Renal cortex interstitium (tissue), 15 donors: ENCODE measurements at places on chromosomes 2 and 18.

DNA sequence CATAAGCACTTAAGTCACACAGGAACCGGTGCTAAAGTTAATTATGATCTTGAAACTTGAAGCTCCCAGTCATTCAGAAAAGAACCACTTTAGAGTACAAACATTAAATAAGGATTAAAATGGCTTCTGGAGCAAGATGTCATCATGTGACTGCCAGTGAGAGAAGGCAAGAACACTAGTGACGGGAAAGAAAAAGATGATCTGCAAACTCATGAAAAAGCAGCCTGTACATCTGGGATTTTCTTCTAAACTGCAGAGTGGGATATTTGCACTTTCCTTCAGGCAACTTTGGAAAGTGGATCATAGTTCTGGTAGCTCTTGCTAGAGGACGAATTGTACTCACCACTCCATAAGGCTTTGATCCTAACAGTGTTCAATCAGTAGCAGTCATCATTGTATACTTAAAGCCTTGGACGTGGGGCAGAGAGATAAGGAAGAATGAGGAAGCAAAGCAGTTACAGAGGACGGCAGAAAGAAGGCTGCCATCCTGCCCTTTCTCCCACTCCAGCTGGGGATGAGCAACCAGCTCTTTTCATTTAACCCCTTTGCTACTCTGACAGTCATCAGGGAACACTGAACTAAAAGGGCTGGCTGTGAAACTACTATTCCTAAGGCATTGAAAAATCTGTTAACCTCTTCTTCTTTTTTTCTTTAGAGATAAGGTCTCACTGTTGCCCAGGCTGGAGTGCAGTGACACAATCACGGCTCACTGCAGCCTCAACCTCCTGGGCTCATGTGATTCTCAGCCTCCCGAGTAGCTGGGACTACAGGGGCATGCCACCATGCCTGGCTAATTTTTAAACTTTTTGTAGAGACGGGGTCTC, 18.1 kb downstream of the ABHD3 start:
- no peak for DNase-seq

GRCh38 chr18:58723810-58724602, 52.7 kb downstream of the MALT1 start:
- no peak for DNase-seq

- no peak for DNase-seq
Measured at GRCh38 chr2:120330946-120331822, 14.8 kb upstream of the INHBB start.

DNA sequence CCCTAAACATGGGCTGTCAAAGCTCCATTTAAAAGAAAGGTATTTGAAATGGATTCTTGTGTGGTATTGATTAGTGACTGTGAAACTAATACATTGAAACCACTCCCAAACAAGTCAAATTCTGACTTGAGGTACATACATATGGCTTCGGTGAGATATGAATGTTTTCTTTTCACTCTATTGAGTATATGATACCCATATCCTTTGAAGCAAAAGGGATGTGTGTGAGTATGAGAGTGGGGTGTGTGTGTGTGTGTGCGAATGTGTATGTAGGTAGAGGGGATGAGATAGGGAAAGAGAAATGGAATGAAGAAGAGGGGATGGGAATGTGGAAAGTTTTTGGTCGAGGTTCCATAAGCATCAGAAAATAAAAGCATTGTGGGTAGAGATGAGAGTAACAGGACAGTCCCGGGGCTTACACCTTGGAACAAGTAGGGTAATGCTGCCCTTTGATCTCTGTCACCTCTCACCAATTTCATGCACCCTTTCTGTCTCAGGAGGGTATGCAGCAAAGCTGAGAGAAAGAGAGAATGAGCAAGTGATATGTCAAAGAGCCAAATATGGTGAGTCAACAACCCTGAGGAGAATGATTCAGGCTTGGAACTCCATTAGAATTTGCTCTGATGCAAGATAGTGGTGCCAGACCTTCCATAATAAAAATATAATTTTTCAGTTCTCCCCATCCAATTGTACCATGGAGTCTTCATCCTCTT, 64.0 kb upstream of the ZEB2 start:
- no peak for DNase-seq

DNA sequence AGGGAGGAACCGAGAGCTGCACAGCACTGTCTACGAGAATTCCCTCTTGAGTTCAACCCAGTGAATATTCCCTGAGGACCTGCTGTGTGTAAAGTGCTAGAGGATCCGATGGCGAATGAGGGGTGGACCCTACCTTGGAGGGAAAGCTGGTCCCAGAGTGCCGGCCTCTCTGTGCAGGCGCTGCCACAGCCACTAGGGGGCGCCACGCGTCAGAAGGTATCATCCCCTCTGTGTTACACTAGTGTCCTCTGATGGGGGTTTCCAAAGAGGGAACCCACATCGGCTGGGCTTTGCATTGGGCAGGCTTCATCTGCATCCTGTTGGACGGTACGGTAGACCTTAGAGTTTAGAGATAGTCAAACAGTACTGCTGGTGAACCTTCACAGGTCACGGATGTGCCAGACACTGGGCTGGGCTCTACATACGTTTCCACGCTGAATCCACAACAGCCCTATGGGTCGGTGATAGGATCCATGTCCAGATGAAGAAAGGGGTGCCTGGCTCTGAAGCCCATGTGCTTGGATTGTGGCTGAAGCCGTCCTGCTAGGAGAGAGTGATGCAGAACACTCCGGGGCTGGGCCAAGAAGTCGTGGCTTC, 39.0 kb downstream of the COA5 start:
- no peak for DNase-seq

GRCh38 chr2:217794133-217794986, 208.4 kb downstream of the TNS1 start:
- DNase-seq, result no peak

DNA sequence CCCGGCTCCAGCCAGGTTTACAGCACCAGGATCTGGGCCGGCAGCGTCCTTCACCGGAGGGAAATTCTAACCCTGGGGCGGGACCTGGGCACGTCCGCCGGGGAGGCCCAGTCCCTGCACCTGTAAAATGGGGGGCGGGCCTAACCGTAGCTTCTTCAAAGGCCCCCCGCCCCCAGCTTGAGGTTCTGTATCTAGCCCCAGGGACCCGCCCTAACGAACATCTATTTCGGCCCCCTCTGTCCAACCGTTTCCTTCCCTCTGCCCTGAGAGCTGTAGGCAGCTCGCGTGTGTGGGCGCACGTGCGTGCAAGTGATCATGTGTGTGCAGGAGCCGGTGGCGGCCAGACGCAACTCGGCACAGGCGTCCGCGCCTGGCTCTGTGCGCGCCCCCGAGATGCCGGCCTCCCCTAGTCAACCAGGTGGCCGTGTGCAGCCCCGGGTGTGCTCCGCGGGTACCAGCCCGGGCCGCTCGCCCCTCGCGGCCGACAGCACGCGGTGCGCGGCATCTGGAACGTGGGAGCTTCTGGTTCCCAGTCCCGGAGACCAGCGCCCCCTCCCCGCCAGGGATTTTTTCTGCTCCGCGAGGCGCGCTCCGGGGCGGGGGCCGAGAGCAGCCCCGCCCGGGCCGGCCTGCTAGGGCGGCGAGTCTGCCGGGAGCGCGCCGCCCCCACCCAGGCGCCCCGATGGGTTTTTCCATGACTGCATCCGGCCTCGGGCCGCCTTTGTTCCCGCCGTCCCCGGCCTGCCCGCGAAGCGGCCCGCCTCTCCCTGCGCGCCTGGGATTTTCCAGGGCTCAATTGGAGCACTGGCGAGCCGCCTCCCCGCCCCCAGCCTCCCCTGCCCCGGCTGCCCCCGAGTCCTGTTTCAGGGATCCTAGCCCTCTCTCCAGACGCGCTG, 21.2 kb downstream of the TEX44 start:
- peak; percentile 82 for DNase-seq

DNA sequence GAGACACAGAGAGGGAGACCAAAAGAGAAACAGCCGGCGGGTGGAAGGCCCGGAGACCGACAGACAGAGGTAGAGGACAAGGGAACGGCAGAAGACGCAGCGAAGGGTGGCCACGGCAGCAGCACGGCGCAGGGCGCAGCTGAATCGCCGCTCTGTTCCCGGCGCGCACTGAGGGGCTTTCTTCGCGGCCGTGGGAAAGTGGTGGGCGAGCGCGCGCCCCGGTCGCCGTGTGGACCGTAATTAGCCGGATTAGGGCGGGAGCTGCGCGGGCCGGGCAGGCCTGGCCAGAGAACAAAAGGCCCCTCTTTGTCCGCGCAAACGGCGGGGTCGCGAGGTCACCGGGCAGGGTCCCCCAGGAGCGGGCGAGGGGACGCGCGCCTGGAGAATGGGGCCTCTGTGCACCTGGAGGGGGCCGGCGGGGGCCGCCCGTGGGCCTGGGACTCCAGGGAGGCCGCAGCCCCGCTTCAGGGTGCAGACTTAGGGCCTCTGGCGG, 158.3 kb downstream of the ZFP36L2 start:
- DNase-seq, result no peak

DNA sequence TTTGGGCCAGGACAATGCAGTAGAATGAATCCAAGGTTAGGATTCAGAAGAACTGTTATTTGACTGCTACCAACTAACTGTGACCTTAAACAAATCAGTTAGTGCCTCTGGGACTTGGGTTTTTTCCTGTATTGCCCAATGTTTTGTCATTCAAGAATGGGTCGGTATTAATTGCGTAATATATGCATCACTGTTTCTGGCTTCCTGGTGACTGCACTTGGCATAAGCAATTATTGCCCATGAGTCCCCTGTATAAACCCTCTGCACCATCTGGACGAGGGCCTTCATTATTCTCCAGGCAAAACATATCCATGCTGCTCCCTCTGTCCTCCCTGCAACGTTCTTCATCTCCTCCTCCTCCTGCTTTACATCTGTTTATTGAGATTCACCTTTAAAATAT, 255.8 kb upstream of the LRRTM1 start:
- DNase-seq, result no peak

DNA sequence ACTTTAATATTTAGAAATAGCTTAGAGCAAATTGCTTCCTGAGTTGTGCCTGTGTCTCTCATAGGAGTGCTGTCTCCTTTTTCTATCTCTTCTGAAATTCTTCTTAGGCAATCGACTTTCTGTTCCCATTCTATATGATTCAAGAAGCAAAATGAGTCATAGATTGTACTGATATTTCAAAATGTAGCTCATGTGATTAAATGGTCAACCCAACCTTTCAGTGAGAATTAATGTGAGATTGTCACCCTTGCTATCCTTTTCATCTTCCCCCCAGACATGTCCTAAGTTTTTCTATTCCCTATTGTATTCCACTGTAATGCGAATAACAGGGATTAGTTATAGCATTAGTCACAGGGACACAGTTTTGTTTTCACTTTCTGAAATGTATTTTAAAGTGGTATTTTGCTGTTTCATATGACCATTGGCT, 413.6 kb downstream of the THSD7B start:
- DNase-seq, result no peak

GRCh38 chr18:70015127-70015526, 67.5 kb upstream of the CD226 start:
- no peak for DNase-seq

DNA sequence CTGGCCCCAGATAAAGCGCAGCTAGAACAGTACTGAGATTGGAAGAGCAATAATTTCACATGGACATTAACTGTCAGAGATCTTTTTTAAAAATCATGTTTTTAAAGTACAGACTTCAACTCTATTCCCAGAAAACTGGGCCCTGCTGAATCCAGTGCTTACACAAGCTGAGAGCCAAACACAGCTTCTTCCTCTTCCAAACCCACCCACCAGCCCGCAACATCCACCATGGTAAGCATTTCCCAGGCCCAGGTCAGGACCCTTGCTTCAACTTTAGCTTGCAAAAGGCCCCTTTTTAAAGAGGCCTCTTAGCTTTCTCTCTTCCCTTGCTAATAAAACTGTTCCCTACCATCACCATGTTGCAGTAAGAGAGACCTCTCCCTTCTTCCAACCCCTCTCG, 2.1 kb downstream of the AAK1 start:
- no peak for DNase-seq

GRCh38 chr2:33158482-33159003, 211.8 kb downstream of the LTBP1 start:
- no peak for DNase-seq

GRCh38 chr18:28159055-28159454, 17.9 kb downstream of the CDH2 start:
- no peak for DNase-seq

- no peak for DNase-seq
Measured at GRCh38 chr18:25805323-25805722, 285.1 kb downstream of the SS18 start.

GRCh38 chr2:177143444-177143843, 69.2 kb upstream of the HNRNPA3 start:
- peak; percentile 43 for DNase-seq

DNA sequence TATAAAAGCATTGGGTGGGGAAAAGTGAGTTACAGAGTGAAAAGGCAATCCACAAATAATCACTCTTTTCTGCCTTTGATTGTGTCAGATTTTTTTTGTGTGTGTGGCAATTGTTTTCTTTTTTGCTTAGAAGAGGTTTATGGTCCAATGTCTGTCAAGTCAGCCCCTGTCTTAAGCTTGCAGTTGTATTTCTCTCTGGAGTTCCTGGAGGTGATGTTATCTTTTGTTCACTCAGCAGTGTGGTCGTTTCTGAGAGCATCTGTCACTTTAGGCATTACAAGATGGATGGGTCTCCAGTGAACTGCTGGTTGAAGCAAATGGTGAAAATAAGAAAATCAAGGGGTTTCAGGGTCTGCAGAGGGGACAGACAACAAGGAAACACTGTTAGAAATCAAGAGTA, 121.3 kb downstream of the GREB1L start:
- DNase-seq, result no peak

- DNase-seq, result no peak
Measured at GRCh38 chr2:169240405-169240804, 121.9 kb downstream of the LRP2 start.

GRCh38 chr2:207676827-207677354, 34.5 kb upstream of the CCNYL1 start:
- no peak for DNase-seq

- no peak for DNase-seq
Measured at GRCh38 chr2:53559302-53559966, 208.2 kb upstream of the CHAC2 start.

- DNase-seq, result no peak
Measured at GRCh38 chr18:46462523-46462922, 194.5 kb downstream of the LOXHD1 start.

GRCh38 chr18:76252880-76253279, 242.2 kb downstream of the ZNF516 start:
- no peak for DNase-seq

DNA sequence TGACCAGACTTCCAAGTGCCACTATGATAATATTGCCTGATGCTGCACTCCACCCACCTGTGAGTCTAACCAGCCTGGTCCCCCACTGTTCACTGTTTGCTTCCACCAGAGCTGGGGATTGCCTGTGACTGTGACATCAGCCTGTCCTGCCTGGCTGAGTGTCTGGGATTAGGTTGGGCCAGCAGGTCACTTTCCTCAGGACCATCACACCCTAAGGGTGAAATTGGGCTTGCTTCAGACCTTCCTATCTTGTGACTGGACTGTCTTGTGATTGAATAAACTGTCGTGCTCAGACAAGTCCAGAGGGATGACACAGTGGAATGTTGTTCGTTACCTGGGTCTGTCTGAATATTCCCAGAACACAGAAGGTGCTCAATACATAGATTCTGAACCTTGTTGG, 87.4 kb upstream of the HK2 start:
- no peak for DNase-seq

DNA sequence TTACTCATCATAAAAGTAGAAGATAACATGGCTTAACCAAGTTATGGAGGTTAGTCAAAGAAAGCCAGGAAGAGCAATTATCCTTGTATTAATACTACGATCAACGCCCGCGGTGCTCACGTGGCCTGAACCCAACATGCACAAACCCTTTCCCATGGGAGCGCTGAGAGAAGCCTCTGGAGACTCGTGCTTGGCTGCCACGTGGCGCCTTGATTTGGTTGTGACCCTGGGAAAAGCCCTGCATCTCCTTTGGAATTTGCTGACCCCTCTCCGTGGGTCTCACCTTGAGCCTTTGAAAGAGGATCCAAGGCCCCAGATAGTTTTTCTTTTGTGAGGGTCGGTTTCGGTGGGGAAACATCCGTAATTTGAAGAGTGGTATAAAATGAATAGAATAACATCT, 255.6 kb downstream of the DCDC2C start:
- DNase-seq, result no peak
